Activated T-helper 9 cell treated with anti-CD3 and anti-CD28 coated beads, Interleukin-2, amount 50 U/mL, for 16 hours (primary cell): ENCODE measurements at places on chromosomes 6 and 20.

DNA sequence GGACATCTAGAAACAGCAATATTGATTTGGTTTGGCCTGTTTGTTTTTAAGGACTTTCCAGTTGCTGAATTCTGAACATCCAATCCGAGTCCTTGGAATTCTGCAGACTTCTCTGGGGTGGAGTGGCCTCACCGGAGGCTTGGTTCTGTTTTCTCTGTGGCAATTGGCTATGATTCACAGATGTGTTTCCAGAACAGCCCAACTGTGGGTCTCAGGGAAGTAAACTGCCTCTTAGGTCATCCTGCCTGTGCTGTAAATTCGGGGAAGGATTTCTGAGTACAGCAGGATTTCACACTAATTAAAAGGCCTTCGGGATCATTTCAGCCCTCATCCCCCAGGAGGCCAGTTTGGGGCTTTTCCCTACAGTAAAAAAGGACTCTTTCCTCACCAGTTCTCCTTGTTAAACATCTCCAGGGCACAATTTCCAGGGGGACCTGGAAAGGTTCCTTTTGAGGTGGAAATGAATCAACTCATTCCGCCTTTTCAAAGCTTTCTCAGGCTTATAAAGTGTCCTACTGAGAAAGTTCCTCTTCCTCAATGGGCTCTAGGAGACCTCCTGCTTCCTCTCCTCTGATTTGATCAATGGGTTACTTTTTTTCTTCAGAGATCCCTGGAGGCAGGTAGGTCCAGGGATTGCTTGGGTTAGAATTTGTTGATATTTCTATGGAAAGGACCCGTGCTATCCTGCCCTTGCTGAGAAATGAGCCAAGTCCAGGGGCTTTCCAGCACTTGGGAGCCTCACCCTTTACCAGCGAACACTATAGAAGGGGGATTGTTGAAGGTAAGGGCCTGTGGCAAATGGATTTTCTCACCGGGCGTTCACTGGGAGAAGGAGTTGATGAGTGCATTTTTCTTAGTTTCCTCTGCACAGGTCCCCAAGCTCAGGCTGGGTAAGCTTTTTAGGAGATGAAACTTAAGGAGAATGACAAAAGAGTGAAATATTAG lies 114.6 kb downstream of the CLIC5 start:
- no peak for DNase-seq

GRCh38 chr6:13141387-13141786 lies 186.9 kb downstream of the TBC1D7 start:
- no peak for DNase-seq

DNA sequence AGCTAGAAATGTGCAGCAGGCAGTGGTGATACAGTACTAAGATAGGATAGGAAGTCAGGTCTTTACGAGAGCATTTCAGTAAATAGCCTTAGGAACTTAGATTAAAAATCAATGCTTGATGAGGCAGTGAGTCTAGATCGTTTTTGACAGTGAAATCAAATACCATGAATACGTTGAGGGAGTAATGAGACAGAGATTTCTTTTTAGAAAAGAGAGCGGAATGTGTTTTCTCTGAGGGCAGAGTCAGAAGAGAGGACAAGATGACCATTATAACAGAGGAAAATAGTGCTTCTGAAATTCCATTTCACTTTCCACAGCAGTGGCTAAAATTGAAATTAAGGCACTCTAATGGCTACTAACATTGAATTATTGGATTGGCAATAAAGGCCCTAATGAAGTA lies 339.6 kb downstream of the UTRN start:
- DNase-seq = no peak

DNA sequence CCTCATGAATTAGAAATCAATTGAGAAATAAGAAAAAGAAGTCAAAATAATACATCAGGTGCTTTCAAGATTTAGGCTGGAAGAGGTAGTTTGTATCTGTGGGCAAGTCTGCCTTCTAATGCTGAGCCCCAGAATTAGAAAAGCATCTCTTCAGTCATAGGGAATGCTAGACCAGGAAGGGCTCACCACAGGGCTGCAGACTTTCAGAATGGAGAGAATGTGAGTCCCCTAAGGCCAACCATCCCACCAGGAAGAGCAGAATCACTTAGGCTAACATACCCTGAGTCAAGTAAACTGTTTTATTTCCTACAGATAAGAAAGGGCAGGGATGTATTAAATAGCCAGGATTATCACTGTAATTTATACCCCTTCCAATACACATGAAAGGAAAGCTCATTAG lies 510.2 kb downstream of the RNF144B start:
- no peak for DNase-seq

DNA sequence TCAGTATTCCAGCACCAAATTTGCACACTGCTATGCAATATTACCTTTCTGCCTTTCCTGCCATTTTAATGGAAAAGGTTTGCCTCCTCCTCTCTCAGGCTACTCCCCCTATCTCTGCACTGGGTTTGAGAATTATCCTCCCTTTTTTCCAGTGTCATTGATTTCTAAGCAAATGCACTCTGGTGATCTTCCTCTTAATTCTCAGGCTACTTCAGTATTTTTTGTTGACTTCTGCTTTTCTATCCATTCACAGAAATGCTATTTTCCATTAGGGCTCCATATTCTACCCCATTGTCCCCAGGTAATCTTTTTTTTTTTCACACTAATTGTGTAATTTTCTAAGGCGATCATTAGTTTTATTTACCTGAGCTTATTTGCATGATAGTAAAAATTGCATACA lies 144.0 kb downstream of the GJA1 start:
- DNase-seq = no peak

- DNase-seq = no peak
Observed at GRCh38 chr6:32187009-32187709, 2.8 kb downstream of the PBX2 start.

- no peak for DNase-seq
Observed at GRCh38 chr20:24491041-24491756, 21.8 kb downstream of the SYNDIG1 start.

DNA sequence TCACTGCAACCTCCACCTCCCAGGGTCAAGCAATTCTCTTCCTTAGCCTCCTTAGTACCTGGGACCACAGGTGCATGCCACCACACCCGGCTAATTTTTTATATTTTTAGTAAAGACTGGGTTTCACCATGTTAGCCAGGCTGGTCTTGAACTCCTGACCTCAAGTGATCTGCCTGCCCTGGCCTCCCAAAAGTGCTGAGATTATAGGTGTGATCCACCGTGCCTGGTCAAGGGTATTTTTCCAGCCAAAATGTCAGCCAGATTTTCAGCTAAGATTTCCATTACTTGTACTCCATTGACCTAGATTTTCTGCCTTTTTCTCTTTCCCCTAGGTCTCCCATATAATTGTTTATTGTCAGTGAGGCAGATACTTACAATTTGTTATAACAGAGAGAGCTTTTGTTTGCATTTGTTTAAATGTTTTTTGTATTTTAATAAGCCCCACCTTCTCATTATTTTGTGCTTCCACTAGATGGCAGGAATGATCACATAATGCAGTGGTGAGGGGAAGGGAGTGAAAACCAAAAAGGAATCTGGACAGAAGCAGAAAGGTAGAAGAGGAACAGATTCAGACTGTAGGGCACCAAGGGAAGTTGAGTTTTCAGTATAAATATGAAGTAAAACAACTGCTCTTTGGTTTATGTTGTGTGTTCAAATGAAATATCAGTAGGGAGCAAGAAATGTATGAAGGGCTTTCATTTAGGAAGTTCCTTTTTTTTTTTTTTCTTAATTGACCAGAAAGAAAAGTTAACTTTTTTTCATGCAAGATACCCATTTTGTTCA lies 29.7 kb downstream of the RPF2 start:
- DNase-seq = no peak

DNA sequence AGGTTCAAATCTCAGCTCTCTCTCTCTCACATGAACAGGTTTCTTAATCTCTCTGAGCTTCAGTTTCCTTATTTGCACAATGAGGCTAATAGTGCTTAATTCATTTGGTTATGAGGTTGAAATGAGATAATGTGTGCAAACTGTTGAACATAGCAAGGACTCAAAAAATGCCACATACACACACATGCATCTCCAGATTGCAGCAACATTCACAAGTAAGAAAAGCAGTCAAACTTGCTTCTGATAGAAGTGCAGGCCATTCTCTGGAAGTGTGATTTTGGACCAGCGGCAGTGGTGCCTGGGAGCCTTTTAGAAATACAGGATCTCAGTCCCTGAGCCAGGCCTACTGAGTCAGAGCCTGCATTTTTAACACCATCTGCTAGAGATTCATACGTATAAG lies 25.7 kb downstream of the GSTA4 start:
- DNase-seq = no peak

DNA sequence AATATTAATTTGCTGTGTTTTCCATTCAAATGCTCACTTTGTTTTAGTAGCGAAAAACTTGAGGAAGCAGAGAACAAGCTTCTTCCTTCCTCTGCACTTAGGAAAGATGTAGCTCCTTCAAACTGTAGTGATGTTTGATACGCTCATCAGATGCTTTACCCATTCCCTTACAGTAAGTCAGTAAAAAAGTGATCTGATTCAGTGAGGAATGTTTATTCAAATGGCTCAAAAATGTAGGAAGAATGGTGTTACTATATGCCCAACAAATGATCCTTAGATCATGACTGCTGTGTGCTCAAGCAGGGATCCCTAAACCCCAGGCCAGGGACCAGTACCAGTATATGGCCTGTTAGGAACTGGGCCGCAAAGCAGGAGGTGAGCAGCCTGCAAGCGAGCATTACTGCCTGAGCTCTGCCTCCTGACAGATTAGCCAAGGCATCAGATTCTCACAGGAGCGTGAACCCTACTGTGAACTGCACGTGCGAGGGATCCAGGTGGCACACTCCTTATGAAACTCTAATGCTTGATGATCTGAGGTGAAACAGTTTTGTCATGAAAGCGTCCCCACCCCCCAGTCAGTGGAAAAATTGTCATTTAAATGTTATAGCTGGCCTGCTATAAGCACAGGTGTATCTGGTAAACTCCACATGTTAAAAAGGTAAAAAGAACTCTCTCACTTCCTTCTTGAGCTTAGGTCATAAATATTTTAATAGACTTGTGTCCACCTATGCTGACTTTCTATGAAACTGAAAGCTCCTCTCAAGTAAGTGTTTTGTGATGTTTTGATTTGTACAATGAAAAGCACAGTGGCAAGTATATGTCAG lies 187.2 kb downstream of the FOXC1 start:
- no peak for DNase-seq

- DNase-seq = no peak
Observed at GRCh38 chr20:50056951-50057713, 55.8 kb downstream of the UBE2V1 start.

GRCh38 chr20:4610871-4611270 lies 110.8 kb upstream of the PRND start:
- no peak for DNase-seq

- no peak for DNase-seq
Observed at GRCh38 chr6:91149246-91149955, 562.5 kb upstream of the MAP3K7 start.

DNA sequence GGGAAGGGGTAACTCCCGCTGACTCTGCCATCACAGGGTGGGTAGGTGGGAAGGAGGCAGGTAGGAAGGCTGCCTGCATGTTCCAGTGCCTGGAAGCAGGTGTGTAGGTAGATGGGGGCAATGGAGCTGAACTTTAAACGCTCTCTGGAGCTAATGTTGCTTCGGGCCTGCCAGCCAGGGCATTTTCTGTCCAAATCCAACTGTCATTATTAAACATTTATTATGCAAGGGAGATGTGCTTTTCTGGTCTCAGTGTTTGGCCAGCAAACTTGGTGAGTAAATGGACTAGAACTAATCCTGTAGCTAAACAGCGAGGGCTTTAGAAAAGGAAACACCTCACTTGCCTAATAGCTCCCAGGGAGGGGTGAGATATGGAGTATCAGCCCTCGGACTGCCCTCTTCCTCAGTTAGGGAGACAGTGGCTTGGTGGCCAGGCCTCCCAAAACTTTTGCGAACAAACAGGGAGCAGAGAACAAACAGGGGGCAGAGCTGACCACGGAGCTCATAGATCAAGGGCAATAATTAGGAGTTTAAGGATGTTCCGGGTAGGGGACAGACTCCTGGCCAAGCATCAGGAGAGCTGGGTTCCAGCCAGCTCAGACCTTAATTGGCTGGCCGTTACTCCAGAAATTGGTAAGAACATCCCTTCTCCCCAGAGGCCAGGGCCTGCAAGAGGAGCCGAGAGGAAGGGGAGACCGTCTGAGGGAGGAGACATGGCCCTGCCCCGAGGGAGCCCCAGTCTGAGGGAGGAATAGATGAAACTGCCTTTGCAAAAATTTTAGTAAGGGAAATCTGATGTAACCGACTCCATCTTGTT lies 131.1 kb downstream of the VEGFA start:
- no peak for DNase-seq

GRCh38 chr6:99347804-99348203 lies 1.7 kb downstream of the FAXC start:
- no peak for DNase-seq
